ENCODE measurements at places on chromosomes 3 and 15.

- no peak for DNase-seq
Measured at GRCh38 chr3:14290631-14291385, 111.6 kb upstream of the SLC6A6 start.

- DNase-seq: no peak
Measured at GRCh38 chr3:196812853-196813252, 54.9 kb upstream of the SENP5 start.

- no peak for DNase-seq
Measured at GRCh38 chr15:46576646-46577395, 942.0 kb downstream of the SQOR start.

- DNase-seq: no peak
Measured at GRCh38 chr15:79221696-79222095, 60.8 kb upstream of the ANKRD34C start.

GRCh38 chr3:11140030-11140712 lies 14.1 kb upstream of the HRH1 start:
- DNase-seq: no peak

DNA sequence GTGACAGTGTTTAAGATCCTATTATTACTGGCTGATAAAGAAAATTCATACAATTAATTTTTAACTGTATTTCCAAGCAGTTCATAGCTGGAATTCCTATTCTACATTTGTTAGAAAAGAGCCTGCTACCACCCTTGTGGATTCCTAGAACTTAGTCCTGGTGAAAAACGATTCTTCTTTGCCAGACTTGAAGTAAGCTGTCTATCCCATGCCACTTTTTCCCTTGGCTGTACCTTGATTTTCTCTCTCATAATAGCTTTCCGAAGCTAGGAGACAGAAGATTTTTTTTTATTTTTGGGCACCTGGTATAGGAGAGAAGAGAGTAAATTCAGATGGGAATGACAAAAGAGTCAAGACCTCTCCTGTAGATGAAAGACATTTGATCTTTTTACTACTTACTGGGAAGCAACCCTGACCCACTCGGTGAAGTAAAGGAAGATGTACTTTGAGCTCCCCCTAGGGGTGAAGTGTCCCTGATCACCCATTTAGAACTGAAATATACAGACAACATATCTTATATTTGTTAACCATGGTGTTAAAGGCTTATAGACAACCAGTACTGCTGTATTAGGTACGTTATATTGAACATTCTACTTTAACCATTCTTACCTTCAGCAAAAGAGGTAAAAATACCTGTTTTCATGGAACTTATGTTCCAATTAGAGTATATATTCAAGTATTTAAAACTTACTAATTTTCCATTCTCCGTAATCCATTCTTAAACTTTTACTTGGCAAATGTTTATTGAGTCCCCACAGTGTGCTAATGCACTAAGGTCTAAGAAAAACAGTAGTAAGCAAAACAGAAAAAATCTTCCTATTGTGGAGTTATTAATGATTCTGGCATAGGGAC lies 36.2 kb upstream of the C3orf38 start:
- DNase-seq: peak; percentile 28

DNA sequence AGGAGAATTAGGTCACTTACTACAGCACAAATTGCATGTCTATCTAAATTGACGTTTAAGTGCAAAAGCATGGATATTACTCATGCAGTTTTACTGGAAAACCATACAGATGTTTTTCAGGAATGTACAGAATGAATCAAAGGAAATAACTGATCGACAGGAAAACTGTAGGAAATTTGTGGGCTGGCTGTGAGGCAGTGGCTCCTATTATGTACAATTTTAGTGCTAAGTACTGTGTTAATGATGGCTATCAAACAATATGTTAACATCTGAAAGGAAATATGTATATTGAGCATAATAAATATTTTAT lies 6.9 kb downstream of the NUDT16 start:
- DNase-seq: no peak

DNA sequence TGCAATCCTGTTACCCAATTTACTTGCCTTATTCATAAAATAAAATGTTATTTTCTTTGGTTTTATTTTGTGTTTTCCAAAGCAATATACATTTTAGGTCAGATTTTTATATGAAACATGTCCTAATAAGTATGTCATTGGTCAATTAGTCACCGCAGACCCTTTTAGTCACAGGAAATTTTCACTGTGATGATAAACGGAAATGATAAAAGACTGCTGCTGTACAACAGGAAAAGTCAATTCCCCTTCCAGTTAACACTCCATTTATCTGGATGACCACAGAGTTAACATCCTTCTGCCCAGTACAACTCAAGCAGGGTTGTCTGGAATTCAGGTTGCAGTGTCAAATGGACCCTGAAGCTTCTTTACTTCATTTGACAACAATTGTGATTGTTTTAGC lies 175.2 kb downstream of the LSAMP start:
- no peak for DNase-seq

DNA sequence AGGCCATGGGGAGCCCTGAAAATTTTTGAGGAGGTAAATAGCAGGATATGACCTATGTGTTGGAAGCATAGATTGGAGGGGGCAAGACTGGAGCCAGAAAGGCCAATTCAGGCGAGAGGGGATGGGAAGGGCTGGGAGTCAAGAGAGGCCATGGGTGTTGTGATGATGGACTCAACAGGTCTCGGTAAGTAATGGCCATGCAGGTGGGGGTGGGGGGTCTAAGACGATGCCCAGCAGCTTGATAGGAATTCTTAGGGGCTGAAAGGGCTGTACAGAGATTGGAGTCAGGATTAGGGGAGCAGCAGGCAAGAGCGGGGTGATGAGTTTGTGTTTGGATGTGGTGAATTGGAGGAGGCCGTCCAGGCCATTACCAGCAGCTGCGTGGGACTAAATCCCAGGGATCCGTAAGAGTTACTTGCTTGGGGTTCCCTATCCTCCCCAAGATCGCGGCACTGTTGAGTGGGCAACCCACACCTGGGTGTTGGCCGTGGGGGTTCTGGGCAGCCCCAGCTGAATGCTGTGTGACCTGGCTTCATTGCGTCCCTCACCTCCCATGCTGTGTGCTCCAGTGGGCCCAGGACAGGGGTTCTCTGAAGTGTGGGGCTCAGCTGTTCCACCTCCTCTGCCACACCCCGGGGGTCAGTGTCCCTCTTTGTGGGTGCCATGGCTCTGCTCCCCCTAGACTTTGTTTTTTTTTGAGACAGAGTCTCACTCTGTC lies 41.8 kb upstream of the CHRNB4 start:
- no peak for DNase-seq

DNA sequence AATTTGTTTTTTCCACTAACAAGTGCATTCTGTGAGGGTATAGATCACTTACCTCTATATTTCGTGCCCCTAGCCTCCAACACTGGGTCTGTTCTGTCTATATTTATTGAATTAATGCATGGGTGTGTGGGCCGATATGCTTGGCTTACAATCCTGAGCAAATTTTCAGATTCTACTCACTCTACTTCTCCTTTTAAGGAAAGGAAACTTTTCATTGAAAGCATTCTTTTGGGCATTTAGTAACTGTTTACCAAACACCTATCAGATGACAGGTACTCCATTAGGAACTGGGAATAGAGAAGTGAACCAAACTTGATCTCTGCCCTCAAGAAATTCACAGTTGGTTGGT lies 60.5 kb downstream of the TLE3 start:
- no peak for DNase-seq

DNA sequence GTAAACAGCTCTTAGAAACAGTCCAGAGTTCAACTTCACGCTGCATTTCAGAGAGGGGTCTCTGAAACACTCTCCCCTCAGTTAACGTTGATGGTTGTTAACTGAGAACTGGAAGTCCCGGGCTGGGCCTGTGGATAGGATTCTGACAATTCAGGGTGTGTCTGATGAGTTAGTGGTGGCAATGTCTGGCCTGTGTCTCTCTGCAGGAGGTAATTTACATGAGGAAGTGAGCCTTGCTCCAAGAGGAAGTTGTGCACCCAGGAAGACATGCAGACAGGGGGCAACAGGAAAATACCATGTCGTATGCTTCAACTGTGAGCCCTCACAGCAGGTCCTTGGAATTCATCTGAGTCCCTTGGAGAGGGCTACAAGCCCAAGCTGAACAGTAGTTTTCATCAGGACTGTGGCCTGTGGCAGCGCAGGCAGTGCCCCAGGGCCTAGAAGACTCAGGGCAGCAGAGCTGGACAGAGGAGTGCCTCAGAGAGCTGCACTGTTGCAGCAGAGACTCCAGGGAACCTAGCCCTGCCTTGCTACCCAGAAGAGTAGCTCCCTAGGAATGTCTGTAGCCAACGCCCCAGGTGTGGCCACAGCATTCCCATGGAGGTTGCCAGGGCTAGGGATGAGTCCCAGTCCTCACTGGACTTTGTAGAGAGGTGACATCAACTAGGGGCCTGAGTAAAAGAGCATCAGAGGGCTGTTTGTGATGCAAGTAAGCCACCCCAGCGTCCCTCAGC lies 104.6 kb upstream of the SELENOK start:
- no peak for DNase-seq

DNA sequence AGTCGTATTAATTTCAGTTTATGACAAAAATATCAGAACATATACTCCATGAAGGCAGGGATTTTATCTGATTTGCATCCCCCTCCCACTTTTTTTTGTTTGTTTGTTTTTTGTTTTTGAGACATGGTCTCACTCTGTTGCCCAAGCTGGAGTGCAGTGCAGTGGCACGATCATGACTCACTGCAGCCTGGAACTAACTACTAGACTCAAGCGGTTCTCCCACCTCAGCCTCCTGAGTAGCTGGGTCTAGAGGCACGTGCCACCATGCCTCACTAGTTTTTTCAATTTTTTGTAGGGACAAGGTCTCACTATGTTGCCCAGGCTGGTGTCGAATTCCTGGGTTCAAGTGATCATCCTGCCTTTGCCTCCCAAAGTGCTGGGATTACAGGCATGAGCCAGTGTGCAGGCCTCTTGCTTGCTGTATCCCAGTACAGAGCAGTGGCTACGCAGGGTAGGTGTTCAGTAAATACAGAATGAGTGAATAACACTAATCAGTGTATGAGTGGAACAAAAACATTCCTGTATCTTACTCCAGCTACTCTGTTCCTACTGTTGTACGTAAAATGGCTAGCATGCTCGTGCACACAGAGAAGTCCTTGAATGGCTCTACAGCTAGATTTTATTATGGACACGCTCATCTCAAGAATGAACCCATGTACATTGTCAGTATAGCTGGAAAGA lies 272.4 kb downstream of the FOXP1 start:
- no peak for DNase-seq

DNA sequence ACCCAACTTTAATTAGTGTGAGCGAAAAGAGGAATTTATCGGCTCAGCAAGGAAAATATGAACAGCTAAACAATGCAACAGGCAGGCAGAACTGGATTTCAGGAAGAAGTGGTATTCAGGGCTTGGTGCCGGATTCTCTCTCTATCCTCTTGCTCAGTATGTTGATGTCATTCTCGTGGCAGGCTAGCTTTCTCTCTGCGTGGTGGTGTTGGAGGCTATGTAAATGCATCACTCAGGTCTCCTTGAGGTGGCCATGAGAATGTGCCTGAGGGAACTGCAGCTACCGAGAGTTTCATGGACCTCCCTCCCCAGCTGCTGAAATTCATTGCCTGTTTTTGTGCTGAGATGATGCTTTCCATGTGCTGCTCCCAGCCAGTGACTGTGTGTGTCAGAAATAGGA lies 18.3 kb upstream of the SYN2 start:
- DNase-seq: no peak

DNA sequence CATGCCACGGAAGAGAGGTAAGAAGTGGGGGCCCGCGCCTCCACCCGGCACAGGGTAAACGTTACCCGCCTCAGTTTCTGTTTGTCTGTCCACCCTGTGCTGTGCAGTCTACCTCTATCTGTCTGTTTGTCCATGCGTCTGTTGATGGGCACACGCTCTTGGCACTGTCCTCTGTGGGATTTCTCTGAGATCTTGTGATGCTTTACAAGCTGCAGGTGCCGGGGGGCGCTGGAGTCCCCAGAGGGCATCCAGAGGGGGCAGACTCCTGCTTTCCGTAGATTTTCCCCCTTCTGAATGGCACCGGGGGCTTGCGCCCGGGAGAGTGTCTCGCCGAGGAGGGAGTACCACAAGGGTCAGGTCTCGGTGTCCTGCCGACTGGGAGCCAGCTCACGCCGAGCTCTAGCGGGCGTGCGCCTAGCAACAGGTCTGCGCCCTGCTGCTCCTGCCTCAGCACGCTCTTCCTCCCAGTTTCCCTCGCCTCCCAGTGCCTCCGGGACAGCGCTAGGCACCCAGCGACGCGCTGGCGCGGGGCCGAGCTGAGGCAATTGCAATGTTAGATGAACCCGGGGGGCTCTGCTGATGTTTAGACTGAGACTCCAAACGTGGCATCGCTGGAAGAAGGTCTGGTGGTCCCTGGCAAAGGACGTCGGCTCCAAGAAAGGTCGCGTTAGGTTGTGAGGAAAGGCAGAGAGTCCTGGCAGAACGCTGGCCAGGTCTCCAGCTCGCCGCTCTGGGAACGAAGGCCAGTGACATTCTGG lies 667 bp downstream of the CEMIP start:
- DNase-seq: peak; percentile 86

DNA sequence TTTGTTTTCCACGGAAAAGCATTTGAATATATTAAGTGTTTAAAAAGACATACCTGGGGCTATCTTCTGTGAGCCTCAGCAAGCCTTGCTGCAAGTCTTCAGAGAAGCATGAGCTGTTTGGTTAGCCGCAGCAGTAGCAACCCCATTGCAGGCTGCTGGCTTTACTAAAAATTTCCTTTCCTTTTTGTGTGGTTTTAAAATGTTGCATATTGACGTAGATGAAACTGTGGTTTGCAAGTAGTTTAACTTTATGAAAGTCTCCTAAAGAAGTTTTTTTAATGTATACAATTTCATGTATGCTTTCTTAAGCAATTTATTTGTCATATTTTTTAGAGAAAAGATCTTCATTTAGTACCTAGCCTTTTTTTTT lies at the start of gene GPR171:
Gene GPR171 (minus strand): TSS at position 166 of the 370 bp plus-strand sequence. CDS start 3,830 bp downstream, outside the sequence.
- DNase-seq: no peak

- no peak for DNase-seq
Measured at GRCh38 chr3:135801018-135801417, 164.5 kb upstream of the PPP2R3A start.

- no peak for DNase-seq
Measured at GRCh38 chr3:72093270-72093991, 308.5 kb upstream of the PROK2 start.

GRCh38 chr3:74839566-74839965 lies 225.1 kb upstream of the CNTN3 start:
- no peak for DNase-seq

Measured in posterior cingulate gyrus (tissue), 11 donors.